ENCODE measurements at places on chromosomes 6 and 20.
A peak's percentile ranks its signal among the peaks of the same experiment; 100 is the strongest.

DNA sequence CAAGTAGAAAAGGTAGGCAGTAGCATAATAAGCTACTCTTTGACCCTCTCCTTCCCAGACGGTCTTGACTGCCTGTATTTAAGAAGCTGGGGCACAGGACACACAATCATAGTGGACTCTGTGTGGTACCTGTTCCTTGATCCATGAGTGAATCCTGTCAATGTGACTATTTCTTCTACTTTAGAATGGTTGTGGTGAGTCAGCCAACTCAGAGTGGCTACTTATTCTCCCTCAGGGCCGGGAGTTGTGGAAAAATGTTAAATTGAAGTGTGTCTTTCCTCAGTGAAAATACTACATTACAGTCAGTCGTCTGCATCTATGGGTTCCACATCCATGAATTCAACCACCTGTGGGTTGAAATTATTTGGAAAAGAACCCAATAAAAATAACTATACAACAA is 30.8 kb upstream of the PREP start:
- DNase-seq: no peak

DNA sequence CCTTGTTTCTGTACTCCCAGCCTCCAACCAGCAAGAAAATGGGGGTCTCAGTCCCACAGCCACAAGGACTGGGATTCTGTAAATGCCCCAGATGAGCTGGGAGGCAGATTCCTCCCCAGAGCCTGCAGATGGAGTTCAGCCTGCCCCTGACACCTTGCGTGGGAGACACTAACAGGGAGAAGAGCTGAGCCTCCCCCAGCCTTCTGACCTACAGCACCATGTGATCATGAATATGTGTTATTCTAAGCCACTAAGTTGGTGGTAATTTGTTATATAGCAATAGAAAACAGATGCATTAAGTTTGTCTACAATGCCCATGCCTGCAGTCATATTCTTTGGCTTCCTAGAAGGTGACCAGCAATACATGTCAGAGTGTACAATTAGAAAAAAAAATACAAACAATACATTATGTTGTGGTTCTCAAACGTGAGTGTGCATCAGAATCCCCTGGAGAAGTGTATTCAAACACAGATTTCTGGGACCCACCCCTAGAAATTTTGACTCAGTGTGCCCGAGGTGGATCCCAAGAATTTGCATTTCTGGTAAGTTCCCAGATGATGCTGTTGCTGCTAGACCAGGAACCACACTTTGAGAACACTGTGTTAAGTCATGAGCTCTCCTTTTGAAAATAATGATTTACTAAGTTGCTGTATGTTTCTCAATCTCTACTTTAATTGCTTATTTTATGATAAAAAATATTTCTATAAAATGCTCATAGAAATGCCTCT is 39.9 kb downstream of the SLC22A3 start:
- DNase-seq: no peak

DNA sequence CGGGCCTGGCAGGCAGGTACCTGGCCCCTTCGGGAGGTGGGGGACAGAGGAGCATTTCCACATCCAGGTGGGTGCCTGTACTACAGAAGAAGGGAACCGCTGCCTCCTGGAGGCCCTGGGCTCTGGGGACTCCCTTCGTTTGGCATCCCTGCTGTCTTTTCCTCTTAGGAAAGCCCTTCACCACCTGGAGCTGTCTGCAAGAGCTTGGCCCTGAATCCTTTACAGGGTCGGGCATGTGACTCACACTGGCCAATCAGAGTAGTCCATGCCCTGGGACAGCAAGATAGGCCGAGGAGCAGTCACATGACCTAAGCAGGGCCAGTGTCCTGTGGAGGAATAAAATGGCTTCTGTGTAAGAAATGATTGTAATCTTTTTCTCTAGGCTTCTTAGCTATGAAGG is 224.9 kb downstream of the ANKRD60 start:
- DNase-seq: no peak

- DNase-seq: no peak
Observed at GRCh38 chr6:128150376-128150775, 249.5 kb upstream of the THEMIS start.

DNA sequence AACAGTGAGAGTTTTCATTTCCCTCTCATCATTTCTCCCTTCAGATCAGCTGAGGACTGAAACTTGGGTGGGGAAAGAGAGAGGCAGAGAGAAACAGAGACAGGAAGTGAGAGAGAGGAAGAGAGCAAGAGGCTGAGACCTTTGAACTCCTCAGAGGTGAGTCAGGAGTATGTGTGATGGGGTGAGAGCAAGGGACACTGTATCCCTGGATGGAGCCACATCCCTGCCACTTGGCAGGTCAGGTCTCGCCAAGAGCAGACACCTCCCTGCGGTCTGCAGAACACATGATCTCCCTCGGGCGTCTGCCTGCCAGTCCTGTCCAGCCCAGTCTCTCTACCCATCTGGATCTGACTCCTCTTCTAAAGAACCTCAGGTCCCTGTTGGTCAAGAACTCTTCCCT is 62.7 kb upstream of the SYNDIG1 start:
- peak; percentile 6 for DNase-seq

GRCh38 chr20:61502433-61502832 is 250.4 kb downstream of the CDH4 start:
- no peak for DNase-seq

- DNase-seq: no peak
Observed at GRCh38 chr6:13778028-13778427, 36.3 kb downstream of the MCUR1 start.

- no peak for DNase-seq
Observed at GRCh38 chr20:6836821-6837374, 69.4 kb downstream of the BMP2 start.

DNA sequence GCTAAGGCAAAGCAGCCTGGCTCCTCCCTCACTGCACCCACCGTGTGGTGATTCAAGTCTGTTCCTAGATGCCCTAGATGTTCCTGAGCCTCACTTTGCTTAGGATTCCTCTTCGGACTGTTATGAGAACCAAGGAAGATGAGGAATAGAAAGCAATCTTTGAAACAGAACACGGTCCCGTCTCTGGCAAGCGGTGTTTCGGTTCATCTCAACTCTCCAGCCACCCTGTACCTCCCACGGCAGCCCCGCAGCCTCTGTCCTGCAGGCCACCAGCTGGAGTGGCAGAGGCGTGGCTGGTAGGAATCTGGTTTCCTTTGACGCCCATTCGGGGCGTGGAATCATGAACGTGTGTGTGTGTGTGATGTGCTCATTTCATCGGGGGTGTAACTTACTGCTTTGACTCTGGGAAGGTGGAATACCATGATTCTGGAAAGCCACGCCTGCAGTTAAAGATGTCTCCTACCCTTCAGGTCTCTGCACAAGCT is 21.3 kb downstream of the PDE10A start:
- no peak for DNase-seq

DNA sequence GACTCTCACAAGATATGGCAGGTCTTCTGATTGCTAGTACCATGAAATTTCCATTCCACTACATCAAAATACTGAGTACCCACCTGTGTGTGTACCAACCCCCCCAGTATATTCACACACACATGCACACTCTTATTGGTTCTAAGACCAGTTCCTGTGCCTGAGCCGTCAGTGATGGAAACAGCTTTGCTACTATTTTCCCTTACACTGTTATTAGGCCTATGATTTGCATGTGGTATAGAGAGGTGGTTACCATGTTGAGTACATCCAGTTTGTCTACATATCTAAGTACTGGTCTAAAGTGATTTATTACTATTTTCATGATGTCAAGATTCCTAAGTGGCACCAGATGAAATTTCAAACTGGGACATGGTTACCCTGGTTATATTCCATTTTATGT is 459.9 kb downstream of the BCKDHB start:
- DNase-seq: no peak

- no peak for DNase-seq
Observed at GRCh38 chr20:44187054-44187771, at the start of gene JPH2. TSS of gene JPH2 (minus strand) at chr20:44187188. CDS start at chr20:44186705, 483 bp downstream.

- DNase-seq: no peak
Observed at GRCh38 chr6:116266803-116267202, 12.9 kb downstream of the TSPYL1 start.

- DNase-seq: no peak
Observed at GRCh38 chr20:51195419-51195901, 172.6 kb upstream of the KCNG1 start.

DNA sequence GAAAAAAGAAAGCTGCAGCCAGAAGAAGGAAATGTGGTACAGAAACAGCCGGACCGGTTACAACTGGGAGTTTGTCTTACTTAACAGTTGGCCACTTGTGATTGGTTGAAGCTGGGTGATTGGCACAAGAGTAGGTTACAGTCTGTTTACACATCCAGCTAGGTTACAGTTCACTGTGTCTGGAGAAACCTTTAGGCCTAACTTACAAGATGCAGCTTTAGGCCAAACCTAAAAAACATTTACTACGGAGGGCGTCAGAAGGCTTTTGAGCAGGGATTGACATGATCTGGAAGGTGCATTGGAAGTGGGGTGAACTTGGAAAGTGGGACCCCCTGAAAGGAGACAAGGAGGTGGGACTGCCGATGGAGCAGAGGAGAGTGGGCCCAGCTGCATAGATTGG is 122.3 kb downstream of the BANF2 start:
- DNase-seq: no peak

- DNase-seq: no peak
Observed at GRCh38 chr6:5506149-5506548, 244.8 kb downstream of the FARS2 start.

- DNase-seq: peak; percentile 4
Observed at GRCh38 chr6:155528982-155529453, 73.4 kb upstream of the NOX3 start.

GRCh38 chr6:157024745-157025144 is 247.6 kb downstream of the ARID1B start:
- DNase-seq: no peak

DNA sequence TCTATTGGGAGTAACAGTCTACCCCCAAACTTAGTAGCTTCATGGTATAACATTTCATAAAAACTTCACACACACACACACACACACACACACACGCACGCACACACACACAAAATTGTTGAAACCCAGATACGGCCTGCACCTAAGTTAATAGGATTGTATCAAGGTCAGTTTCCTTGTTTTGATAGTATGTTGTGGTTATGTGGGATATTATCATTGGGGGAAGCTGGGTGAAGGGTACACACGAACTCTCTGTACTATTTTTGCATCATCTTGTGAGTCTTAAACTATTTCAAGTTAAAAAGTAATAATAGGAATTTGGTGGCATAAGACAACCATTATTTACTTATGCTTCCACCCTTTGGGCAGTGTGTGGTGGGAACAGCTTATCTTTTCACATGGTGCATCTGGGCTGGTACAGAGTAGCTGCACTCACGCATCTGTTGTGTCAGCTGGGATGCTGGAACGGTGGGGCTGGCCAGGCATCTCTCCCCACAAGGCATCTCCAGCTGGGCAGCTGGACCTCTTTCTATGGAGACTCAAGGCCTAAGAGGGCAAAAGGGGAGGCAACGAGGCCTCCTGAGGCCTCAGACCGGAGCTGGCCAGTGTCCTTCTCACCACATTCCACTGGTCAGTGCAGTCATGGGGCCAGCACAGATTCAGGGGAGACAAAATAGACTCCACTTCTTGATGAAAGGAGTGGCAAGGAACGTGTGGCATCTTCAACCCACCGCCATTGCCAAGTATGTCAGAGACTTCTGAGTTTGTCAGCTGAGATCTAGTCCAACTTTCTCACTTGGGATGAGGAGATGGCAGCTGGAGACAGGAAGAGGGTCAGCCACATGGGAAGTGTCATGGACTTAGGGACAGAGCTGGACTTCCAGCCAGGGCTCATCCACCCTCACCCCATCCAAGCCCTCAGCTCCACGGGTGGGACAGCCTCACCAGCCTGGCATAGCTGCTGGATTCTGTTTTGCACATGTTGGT is 20.5 kb upstream of the IP6K3 start:
- DNase-seq: no peak

DNA sequence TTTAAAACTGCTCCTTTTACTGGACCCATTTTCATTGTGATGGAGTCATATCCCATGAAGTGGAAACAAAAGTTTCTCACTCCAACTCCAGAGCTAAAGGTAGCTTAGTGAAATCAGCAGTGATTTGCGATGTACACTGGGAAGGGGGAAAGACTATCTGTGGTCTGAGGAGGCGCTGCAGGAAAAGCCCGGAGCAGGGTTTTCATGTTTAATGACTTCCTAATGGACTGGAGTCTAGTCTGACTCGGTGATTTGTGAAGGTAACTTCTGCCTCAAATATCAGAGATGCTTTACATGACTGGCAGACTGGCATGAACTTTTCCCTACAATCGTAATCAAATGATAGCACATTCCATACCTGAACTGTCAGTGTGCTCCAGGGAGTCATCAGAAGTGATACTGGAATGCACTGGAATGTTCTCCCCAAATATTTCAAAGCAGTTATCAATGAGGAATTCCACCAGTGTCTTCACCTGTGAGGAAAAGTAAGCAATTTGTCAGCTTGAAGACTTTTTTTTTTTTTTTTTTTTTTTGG is 7.0 kb downstream of the TAGAP start:
- no peak for DNase-seq

DNA sequence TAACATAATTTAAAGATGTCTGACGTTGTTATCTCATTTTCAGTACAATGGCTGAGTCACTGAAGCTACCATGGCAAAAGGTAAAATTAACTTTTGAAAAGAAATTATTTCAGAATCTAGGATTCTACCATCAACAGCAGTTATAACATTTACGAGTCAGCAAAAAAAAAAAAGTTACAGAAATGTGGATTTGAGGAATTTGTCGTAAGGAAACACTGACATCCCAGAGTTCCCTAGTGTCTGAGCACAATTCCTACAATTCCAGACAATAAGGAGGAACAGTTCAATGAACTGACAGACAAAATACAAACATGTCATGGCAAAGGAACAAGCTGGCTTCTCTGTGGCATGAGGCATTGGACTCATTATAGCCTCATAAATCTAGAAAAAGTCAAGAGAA is 19.1 kb downstream of the ABRACL start:
- DNase-seq: no peak

GRCh38 chr20:58706975-58707681 is 14.5 kb downstream of the NPEPL1 start:
- no peak for DNase-seq

DNA sequence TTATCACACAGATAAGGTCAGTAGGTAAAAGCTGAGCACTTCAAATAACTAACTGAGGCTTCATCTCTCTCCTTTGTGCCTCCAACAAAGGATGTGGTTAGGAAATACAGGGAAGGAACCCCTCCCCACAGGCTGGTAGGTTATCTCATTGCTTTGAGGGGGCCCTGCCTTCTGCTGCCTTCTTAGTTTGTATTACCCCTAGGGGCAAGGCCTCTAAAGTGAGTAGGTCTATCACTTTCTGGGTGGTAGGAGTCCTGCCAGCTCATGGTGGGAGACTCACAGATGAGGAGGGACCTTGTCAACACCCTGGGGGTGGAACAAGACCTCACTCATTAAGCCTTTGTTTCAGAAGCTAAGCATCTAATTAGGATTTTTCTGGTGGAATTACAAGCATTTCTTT is 34.6 kb downstream of the EDN1 start:
- no peak for DNase-seq

- DNase-seq: no peak
Observed at GRCh38 chr6:56399250-56399671, 151.9 kb upstream of the COL21A1 start.
